NCI-H460 (cell line): ENCODE measurements at places on chromosomes 5 and 9. TPM values are rescaled to one million over a fixed set of nuclear protein-coding genes. Genes with fewer than 3 reads are reported as not detected.
A peak's percentile ranks its signal among the peaks of the same experiment; 100 is the strongest.

Gene FGD3
- total RNA-seq, result 0.87 and 1.1 TPM in 2 replicates

Gene ROPN1L
- 0.35 and 0.49 TPM in 2 replicates for total RNA-seq

Gene TRPM3
- total RNA-seq, result 1.1 and 1.7 TPM in 2 replicates

Gene SHC3
- 2.0 and 2.4 TPM in 2 replicates for total RNA-seq

DNA sequence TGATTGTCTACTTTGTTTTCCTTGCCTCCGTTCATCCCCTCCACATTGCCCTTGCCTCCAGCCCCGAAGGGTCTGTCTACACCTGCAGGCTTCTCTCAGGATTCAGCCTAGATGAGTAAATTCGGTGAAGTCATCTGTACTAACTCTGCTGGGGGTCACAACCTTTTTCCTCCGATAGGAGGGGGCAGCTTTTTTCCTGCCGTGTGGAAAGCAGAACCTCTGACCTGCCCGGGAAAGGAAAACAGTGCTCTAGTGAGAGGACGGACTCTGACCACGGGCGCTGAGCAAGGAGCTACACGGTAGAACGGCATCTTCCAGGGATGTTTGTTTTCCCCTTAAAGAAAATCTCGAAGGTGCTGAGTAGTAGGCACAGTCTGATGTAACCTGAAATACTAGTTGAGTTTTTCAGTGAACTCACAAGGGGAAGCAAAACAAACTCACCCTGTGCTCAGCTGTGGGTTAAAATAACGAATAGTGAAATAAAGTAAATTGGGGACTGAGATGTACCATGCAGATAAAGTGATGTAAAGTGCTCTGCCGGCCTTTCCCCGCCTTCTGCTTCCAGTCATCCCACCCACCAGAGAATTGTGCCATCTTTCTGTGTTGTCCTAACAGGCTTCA is 281.8 kb downstream of the AOPEP start:
- DNase-seq, result no peak

DNA sequence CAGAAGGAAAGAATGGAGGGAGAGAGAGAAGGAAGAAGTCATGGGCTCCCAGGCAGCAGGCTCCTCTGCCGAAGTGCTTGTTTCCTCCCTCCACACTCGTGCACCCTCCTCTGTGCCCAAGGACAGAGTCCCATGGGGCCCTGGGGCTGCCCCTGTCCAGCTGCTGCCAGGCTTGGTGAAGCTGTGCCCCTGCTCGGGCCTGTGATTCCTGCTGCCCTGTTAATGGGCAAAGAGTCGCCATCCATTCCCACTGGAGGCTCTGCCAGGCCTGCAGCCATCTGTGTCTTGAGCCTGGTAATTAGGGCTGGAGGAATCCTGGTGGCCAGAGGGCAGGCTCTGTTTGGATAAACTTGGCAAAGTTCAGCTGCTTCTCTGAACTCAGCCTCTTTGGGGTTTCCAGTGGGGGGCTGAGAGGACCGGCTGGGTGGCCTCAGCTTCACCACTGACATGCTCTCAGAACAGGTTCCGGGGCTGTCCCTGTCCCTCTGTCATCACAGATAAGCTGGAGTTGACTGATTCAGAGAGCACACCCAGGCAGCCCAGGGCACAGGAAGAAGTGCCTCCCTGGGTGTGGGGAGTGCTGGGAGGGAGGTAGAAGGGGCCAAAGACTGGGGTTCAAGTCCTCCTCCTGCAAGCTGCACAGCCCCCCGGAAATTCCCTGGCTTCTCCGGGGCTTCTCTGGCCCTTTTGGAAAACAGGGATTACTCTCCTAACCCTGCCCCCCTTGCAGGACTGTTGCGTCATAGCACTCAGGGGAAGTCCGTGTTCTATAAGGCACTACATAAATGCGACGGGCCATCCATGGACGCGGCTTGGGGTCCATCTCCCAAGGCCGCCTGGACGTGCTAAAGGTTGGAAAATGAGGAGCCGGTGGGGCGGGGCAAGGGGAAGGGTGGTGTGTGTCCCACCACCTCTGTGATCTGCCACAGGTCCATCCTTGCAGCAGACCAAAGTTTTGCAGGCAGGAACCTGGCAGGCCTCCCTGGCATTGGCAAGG is 154.8 kb downstream of the PAX5 start:
- DNase-seq, result no peak

DNA sequence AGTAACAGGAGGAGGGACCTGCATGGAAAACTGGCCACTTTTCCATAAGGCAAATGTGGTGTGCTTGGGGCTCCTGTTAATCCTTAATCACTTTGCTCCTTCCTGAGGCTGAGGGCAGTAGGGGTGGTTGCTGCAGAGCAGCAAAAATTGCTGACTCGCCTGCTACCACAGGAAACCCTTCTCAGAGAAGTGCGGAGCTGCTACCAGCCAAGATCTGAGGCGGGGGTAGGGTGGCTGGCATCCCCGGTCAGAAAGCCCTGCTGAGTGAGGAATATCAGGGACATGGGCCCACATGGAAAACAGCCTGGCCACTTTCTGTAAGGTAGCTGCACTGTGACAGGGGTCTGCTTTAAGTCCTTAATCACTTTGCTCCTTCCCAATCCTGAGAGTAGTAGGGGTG is 192.4 kb upstream of the GHR start:
- no peak for DNase-seq

DNA sequence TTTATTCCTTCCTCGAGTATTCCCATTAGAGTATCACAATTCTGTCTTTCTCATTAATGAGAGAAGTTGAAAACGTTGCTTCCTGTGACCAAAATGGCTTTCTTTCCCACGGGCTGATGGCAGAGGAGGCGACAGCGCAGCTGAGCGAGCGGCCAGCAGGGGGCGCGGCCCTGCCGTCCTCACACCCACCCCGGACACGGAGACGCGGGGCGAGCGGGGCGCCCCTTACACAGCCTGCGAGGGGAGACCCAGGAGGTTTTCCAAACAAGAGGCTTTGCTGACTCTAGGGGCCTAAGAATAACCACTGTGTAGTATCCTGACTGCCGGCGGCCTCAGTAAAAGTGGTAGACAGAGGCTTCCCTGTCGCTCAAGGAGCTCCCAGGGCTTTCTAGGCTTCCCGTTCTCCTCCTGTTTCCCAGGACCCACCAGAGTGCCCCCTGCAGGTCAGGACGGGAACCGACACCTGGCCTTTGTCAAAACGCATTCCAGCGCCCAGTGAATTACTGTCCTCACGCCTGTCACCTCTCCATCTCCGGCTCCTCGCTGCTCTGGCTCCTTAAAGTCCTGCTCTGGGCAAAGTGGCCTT is 27.3 kb upstream of the FGF1 start:
- peak; percentile 88 for DNase-seq

- DNase-seq, result peak; percentile 44
Measured at GRCh38 chr9:72065076-72065475, 4.7 kb upstream of the C9orf57 start.

- no peak for DNase-seq
Measured at GRCh38 chr9:86918556-86918955, 28.8 kb downstream of the GAS1 start.

DNA sequence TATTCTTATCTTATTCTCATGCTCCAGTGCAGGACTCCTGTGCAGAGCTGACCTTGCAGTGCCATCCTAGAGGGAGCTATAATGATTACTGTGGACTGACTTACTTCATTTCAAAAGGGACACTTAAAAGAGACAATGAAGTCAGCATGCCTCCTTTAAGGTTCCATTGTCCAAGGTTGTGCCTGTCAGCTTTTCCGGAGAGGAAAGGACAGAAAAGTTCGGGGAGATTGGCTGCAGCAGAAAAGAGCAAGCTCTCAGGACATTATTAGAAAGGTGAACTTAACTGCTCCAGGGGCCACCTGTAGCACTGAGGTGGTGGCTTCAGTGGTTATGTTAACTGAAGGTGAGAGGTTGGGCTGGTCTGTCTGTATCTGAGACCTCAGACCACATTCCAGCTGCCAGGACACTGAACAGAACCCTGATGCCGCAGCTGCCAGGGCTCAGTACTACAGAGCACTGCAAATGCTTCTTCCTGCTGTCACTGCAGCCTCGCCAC is 112.9 kb downstream of the ST8SIA4 start:
- no peak for DNase-seq

DNA sequence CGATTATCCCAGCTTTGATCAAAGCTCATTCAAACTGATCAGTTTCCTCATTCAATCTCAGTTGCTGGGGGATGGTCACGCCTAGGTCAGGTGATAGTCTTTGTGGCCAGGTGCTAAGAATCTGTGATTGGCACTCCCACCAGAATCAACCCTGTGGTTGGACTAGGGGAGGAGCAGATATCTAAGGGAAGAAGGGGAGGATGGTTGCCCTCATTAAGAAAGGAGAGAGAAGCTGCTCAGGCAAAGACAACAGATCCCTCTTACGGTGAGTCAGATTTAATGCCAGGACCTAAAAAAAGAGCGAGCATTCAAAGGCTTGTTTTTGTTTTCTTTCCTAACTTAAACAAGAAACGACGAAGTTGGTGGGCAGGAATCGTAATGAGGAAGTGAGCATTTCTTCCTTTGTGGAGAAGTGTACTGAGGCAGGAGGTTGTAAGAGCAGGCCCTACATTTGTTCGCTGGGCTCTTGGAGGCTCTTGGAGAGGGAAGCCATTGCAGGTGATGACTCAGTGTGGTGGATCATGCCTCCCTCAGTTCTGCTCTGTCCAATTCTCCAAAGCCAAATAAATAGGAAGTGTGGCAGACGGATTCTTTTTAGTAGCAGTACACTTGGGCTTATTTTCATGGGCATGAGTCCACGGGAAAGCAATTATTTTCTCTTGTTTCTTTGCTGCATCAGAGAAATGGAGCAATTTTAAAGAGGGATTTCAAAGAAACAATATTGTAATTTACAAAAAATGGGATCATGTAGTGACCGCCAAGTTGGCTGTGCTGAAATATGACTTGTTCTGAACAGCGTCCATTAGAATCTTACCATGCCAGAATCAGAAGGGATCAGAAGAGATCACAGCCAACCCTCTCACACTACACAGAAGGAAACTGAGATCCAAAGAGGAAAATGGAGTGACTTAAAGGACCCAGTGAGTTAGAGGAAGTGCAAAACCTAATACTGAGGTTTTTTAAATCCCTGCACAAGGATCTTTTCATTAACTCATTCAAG is 18.7 kb upstream of the TGFBR1 start:
- DNase-seq, result no peak

GRCh38 chr5:59790776-59791475 is 102.6 kb downstream of the PDE4D start:
- DNase-seq, result no peak

DNA sequence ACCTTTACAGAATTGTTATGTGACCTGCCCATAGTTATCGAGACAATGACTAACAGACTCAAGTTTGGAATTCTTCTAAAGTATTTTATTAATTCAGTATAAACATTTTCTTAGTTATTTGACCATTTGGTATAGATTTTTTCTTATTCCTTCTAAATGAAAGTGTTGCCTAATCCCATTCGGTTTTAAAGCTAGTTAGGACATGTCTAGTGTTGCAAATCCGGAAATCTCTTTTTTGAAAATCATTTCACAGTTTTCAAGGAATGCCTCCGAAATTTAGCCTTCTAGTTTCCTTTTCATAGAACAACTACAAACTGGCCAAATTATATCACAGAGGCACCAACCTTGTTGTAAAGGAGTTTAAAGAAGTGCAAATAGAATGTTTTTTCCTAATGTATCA is 171.8 kb downstream of the XRCC4 start:
- DNase-seq, result no peak

- no peak for DNase-seq
Measured at GRCh38 chr9:34512131-34513078, 10.4 kb downstream of the ENHO start.

DNA sequence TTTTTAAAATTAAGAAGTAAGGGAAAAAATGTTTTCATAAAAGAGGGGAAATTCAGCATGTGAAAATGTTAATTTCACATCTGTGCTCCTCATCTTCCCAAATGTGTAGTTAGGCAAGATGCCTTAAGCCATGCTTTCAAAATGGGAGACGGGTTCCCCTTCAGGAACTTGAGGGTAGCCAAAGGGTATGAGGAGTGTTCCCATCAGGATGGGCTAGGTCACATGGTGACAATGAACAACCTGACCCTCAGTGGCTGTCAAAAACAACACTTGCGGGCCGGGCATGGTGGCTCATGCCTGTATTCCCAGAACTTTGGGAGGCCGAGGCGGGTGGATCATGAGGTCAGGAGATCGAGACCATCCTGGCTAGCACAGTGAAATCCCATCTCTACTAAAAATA is 178.0 kb downstream of the ACTL7B start:
- no peak for DNase-seq
